ENCODE measurements at places on chromosomes 1 and 21.

DNA sequence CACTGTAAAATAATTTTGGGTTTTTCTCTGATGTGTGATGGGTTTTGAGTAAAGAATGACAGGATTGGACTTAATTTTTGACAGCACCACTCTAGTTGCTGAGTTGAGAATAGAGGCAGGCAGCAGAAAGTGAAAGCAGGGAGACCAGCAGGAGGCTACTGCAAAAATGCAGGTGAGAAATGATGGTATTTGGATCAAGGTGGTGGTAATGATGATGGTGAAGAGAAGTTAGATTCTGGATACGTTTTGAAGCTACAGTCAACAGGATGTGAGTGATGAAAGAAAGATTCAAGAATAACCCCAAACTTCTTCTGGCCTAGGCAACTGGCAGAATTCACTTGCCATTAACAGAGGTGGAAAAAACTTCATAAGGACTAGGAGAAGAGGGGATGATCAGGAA is 14.8 kb upstream of the AK5 start:
- DNase-seq = no peak

DNA sequence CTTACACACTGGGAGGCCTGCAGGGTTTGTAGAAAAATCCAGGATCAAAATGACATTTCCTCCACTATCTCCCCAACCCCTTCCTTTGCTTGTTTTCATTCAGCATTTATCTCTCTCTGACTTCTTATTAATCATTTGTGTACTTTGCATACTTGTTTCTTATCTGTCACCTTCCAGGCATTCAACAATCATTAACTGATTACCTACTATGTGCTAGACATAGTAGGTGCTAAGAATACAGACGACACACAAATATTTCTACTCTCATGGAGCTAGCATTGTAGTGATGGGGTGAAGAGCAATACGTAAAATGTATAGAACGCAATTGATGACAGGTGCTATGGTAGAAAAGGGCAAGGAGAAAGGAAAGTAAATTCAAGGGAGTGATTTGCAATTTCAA is 20.9 kb downstream of the TRABD2B start:
- DNase-seq = no peak

- no peak for DNase-seq
These were observed 22.5 kb upstream of the DPYD start for GRCh38 chr1:97943354-97943753.

- DNase-seq = no peak
These were observed 69.6 kb upstream of the CCDC190 start for GRCh38 chr1:162930532-162930931.

- no peak for DNase-seq
These were observed 72.1 kb downstream of the LMX1A start for GRCh38 chr1:165284454-165284853.

GRCh38 chr1:27428316-27429028 is 36.0 kb downstream of the GPR3 start:
- peak; percentile 83 for DNase-seq
